NCI-H146 (cell line): ENCODE measurements at places on chromosomes 7 and 10.

- DNase-seq, result no peak
Measured at GRCh38 chr7:37719077-37719476, 35.5 kb downstream of the GPR141 start.

DNA sequence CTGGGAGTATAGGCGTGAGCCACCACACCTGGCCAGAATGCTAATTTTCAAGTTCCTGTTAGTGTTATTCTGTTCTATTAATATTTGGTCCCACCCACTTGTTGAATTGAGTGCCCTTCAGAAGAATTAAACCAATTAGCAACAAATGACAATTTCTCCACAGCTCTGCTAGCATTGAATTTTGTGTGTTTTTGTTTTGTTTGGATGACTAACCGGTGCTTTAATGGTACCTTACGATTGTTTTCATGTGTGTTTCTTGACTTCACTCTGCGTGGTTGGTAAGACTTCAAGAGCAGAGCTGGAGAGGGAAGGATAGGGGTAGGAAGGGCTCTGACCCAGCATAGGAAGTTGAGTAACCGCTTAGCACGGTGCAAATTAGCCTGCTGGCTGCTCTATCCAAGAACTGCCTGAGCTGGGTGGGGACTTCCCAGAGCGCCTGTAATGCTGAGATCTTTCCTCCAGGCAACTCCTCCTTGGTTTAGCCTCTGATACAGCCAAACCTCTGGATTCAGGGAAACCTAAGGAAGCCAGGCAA lies 4.6 kb downstream of the ARPC1B start:
- DNase-seq, result no peak

DNA sequence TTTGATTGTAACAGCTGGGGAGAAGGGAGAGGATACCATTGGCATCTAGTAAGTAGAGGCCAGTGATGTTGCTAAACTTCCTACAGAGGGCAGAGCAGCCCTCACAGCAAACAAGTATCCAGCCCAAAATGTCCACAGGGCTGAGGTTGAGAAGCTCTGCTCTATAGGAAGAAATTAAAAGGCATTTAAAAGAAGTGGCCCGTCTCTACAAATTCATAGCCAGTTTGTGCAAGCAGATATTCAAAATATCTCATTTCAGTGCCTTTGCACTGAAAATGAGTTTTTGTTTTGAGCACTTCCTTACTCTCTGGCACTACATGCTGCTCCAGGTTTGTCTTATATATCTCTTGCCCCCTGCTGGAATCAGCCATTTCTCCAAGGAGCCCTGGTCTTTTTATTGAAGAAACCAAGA lies 330.0 kb downstream of the BBS9 start:
- DNase-seq, result peak; percentile 62

GRCh38 chr10:36063396-36063795 lies 421.3 kb upstream of the FZD8 start:
- no peak for DNase-seq

DNA sequence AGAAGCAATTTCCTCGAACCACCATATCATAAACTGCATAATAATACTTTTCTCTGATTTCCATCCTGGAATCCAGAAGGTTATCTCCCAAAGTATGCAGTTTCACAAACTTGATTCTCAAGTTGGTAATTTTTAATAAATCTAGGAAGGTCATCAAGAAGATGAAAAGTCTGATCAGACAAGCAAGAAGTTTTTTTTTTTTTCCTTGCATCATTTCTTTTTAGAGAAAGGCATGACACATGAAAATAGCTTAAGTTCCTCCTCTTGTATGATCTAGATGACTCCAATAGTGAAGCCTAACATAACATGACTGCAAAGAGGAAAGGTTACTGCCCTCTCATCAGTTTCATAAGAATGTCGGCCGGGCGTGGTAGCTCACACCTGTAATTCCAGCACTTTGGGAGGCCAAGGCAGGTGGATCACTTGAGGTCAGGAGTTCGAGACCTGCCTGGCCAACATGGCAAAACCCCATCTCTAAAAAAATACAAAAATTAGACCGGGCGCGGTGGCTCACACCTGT lies 22.2 kb downstream of the LAMB1 start:
- no peak for DNase-seq

DNA sequence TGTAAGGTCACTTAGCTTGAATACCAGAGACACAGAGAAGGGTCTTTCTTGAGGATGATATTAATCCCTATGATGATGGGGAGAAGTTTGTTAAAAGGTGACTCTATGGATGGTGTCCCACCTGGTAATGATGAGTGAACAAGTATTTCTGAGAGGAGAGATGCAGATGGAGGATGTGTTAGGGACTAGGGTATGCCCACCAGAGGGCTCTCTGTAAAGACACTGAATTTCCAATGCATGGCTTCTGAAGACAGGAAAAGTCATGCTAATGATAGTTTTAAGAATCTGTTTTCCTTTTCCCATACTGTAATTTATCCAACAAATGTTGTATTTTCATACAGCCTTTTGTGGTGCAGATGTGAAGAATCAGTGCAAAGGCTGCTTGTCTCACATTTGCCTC lies 1250.9 kb upstream of the CELF2 start:
- DNase-seq, result no peak

GRCh38 chr10:131514454-131514853 lies 202.9 kb upstream of the TCERG1L start:
- no peak for DNase-seq

DNA sequence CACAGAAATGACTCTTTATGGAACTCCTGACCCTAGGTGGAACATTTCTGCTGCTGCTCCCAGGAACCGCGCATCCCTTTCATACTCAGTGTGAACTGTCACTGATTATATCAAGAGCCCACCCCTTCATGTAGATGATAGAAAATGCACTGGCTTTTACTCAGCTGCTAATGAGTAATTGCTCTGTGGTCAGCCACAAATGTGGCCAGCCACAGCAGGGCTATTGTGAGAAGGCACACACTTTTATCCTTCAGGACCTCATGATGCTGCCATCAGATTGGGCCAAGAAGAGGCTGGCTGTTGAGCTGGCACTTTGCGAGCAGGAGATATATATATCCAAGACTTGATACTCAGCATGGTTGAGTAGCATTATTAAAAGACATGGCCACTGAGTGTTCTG lies 124.7 kb downstream of the CFAP58 start:
- no peak for DNase-seq

DNA sequence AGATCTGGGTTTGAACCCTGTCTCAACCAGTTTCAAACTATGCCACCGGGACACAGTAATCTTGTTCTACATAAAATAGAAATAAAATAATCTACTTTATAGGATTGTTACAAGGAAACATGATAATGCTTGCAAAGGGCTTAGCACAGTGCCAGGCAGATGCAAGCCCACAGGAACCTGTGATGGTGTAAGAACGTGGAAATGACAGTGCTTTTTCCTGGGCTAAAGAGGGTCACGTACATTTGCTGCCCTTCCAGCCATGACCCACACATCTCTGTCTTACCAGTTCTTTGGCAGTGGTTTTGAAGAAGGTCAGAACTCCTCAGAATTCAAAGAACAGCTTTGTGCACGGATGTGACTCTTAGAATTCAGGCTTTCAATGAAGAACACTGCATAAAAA lies 282.9 kb downstream of the CSTF2T start:
- DNase-seq, result no peak

DNA sequence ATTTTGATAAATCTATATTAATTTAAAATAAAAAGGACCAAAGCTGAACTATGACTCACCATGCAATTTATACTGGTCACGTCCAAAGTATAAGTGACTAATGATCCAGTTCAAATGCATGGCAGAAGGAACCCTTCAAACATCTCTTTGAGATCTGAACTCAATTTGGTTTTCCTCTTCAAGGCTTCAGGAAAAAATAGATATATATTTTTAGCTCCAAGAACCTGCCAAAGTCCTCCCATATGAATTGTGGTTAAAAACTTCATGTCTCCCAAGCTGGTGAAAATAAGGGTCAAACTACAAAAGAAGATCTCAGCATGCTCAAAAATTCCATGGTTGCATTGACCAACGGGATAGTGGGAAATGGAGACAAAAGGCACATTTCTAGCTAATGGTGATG lies 34.6 kb upstream of the PDE1C start:
- no peak for DNase-seq

- no peak for DNase-seq
Measured at GRCh38 chr7:75916259-75916658, 1.3 kb downstream of the POR start.

DNA sequence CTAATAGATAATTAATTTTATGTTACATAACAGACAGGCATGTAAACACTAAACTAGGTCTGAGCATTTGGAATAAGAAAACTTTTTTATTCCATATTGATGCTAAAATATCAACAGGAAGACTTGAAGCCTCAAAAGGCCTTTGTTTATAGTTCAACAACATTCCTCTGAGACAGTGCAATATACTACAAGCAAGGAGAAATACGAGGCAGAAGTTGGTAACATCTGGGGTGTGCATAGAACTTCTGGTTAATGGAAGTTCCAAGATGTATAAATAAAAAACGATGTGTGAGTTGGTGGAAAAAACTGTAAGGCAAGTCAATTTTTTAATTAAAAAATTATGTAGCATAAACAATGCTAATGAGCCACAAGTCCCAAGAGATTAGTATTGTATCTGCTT lies 139.6 kb downstream of the SKAP2 start:
- DNase-seq, result no peak

- DNase-seq, result no peak
Measured at GRCh38 chr10:66951896-66952295, 26.1 kb downstream of the LRRTM3 start.

DNA sequence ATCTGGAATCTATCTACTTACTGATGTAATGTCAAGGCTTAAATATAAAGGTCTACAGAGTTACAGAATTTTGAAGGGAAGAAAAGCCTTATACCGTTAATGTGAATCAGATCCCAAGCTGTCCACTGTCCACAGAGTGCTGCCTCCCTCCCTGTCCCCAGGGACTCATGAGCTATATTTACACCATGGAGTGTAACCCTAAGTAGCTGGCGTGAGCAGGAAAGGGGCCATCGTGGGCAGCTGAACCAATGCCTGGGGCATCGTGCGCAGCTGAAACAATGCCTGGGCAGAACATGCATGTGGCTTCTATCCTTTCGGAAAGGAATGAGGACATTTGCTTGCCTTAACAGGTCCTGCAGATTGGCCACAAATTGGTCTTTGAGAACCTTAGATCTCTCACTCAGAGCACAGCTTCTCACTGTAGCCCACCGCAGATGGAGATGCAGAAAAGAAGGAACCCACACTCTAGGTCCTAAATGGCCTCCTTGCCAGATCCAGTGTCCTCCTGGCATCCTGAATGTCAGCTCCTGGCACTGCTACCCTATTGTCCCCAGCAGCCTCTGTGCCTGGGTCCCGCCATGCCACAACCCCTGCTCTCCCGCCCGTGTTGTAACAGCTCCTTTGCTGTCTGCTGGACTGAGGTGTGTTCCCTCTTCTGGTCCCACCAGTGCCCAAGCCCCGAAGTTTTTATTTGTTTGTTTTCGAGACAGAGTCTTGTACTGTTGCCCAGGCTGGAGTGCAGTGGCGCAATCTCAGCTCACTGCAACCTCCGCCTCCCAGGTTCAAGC lies 30.3 kb downstream of the CCDC3 start:
- no peak for DNase-seq

- DNase-seq, result peak; percentile 50
Measured at GRCh38 chr10:76301950-76302349, 870.5 kb downstream of the LRMDA start.

DNA sequence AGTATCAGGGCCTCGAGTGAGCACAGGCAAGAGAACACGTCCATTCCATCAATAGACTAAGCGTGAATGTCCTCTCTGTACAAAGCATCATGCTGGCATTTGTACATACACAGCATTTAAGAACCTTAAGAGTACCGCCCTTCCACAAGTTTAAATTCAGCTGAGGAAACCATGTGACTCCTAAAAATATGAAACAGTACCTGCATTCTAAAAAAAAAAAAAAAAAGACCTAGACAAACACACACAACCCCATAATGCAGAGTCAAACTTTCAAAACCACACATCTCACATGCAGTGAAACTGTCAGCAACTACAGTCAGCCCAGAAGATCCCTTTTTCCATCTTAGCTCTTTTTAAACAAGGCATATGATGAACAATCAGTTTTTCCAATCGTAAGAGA lies 124.3 kb downstream of the DIP2C start:
- no peak for DNase-seq

- DNase-seq, result no peak
Measured at GRCh38 chr10:49608166-49609005, 1.7 kb upstream of the SLC18A3 start.

DNA sequence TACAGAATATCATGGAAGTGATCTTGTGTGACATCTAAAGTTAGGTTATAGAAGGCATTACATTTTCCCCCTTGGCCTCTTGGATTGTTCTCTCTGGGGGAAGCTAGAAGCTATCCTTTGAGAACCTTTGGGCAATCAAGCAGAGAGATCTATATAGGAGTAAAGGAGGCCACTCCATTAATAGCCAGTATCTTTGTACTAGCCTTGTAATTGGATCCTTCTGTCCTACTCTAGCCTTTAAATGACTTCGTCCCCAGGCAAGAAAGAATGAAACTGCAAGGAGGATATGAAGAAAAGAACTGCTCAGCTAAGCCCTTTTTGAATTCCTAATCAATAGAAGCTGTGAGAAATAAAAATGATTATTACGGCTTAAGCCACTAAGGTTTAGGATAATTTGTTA lies 230.9 kb downstream of the AGMO start:
- DNase-seq, result peak; percentile 62

DNA sequence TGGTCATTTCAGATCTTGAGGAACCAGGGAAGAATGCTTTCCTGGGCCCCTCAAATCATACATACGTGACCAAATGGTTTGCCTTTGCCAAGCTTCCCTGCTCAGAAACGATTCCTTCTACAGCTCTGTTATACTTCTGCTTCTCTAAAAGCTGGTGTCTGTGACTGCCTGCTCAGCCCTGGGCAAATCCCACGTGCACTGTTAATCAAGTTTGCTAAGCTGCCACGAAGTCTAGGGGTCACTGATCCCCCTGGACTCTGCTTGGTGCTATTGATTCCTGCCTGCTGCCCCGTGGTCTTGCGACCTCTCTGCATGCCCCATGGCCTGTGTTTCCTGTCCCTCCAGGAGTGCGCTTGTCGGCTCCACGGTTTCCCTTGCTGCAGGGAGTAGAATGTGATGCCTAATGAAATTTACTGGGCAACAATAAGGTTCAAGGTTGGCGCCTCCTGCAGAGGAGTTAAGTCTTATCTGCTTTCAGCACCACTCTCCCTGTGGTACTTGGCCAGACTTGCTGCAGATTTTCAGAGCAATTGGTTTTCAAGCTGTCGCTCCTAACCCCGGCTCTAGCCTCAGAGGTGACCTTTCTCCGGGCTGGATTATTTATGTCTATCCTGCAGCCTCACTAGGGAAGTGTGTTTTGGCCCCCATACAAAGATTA lies 201.6 kb upstream of the FZD8 start:
- no peak for DNase-seq

- no peak for DNase-seq
Measured at GRCh38 chr7:152312316-152312715, 123.5 kb downstream of the KMT2C start.

- DNase-seq, result no peak
Measured at GRCh38 chr7:38753347-38753746, 122.2 kb upstream of the AMPH start.
